ENCODE measurements at places on chromosomes 6 and 20. TPM values are rescaled to one million over a fixed set of nuclear protein-coding genes. Genes with fewer than 3 reads are reported as not detected.

The ZC3H12D gene
- 248 TPM for total RNA-seq

DNA sequence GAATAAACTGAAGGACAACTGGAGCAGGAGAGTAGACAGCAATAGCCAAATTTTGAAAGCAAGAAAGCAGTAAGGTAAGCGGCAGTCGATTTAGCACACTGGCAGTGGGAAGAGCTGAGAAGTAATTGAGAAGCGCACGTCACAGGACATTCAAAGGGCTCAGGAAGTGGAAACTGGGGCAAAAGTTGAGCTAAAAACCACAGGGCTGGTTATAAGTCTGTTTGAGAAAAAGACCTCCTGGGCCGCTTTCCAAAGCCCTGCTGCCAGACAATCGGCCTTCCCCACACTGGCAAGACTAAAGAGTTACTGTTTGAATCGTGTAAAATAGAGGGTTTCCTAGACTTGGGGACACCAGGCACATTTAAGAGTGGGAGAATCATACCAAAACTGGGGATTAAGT, 161.4 kb downstream of the DNAH8 start:
- peak overlapping the region; percentile 78 for H3K4me3 ChIP-seq
- DNase-seq: peak; percentile 45
- peaks cover 5% of the 10 kb centered on the region for H3K27me3 ChIP-seq
- peaks cover 27% of the 10 kb centered on the region for H3K4me1 ChIP-seq
- H3K36me3 ChIP-seq: no peaks in the 10 kb centered on the region

GRCh38 chr6:22078288-22078687, 218.5 kb downstream of the PRL start:
- no peak overlapping the region for H3K27ac ChIP-seq
- H3K4me1 ChIP-seq: no peaks in the 10 kb centered on the region
- no peak overlapping the region for H3K4me3 ChIP-seq

GRCh38 chr20:8005575-8006366, 13.8 kb downstream of the TMX4 start:
- no peak overlapping the region for H3K4me3 ChIP-seq
- peaks cover 9% of the 10 kb centered on the region for H3K36me3 ChIP-seq
- peak overlapping the region; percentile 53 for H3K27ac ChIP-seq
- no peaks in the 10 kb centered on the region for H3K27me3 ChIP-seq
- no peak for DNase-seq

DNA sequence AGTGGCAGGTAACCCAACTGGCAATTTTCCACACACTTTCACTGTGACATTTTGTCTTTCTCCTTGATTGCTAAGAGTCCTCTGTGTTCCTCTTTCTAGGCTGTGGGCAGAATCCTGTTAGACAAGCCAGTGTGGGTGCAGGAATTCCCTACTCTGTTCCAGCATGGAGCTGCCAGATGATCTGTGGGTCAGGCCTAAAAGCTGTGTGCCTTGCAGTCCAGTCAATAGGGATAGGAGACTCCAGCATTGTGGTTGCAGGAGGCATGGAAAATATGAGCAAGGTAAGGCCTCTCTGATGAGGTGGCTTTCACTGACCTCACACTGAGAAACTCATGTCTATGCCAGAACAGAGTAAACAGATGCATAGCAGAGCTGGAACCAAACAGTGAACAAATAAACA, 5.1 kb downstream of the ACAT2 start:
- DNase-seq: no peak
- no peaks in the 10 kb centered on the region for H3K27me3 ChIP-seq
- peaks cover 4% of the 10 kb centered on the region for H3K36me3 ChIP-seq
- H3K4me3 ChIP-seq: no peak overlapping the region
- H3K4me1 ChIP-seq: peaks cover 7% of the 10 kb centered on the region
- no peak overlapping the region for H3K27ac ChIP-seq

- H3K4me3 ChIP-seq: no peak overlapping the region
Measured at GRCh38 chr6:165218829-165219228, 90.6 kb downstream of the C6orf118 start.

DNA sequence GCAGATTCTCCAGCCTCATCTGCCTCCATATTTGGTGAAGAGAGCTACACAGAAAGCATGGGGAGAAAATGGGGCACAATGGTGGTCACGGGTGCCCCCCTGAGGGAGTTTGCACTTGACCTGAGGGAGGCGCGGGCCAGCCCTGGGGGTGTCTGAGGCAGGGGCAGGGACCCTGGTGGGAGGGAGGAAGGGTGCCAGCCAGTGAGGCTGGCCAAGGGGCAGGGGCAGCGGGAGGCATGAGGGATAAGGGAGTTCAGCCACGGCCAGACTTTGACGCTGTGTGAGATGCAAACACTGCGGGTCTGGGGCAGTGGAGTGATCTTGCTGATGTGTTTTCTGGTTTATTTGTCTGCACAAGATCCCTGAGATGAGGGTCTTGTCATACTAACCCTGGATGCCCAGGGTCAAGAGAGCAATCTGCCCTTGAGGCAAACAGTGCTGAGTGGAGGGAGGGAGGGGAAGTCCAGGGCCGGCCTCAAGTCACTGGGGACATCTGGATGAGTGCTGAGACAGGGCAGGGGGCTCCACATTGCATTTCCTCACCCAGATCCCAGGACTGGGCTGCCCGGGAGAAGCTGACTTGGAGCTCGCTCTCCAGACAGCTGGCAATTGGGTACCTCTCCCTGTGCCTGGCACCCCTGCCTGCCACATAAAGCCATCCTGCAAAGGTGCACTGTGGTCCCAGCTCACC, 8.8 kb upstream of the PCMTD2 start:
- no peak for DNase-seq
- peaks cover 14% of the 10 kb centered on the region for H3K4me1 ChIP-seq
- H3K36me3 ChIP-seq: no peaks in the 10 kb centered on the region
- H3K27me3 ChIP-seq: peaks cover 53% of the 10 kb centered on the region
- H3K27ac ChIP-seq: peak overlapping the region; percentile 59

DNA sequence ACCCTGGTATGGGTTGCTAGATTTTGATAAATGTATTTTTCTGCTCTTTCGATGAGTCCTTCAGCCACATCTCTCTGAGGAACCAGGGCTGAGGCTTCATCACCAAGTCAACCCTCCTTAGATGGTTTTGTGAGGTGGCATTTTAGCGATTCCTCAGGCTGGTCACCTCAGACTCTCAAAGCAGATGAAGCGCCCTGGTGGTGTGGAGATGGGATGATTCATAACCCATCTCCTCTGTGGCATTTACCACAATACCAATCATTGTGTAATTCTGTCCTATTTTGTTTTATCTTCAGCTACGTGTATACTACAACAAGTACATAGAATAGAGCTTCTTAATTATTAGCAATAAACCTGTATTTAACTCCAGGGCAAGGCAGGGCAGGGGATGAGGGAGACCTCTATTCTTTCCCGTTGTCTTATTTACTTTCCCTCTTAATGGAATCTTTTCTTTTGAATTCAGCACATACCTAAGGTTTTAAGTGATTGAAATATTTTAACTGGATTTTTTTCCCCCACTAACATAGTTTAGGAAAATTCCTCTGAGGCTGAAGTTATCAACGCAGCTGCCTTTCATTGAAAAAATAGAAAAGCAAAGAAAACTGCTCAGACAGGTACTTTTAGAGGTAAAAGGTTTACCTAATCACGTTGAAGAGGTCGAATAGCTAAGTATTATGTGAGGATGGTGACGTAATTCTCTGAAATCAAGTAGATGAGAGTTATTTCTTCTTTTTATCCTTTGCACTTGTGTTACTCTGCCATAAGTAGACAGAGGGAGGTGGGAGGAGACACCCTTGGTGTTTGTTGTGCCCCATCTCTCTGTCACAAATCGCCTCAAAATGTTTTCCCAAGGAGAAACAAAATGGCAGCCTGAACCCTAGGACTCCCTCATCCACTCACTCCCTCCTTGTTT, 57.4 kb upstream of the EDN3 start:
- DNase-seq: no peak
- H3K4me3 ChIP-seq: no peak overlapping the region
- H3K36me3 ChIP-seq: peaks cover 9% of the 10 kb centered on the region

- peaks cover 36% of the 10 kb centered on the region for H3K27me3 ChIP-seq
- H3K36me3 ChIP-seq: no peaks in the 10 kb centered on the region
- peaks cover 18% of the 10 kb centered on the region for H3K4me1 ChIP-seq
Measured at GRCh38 chr6:3341467-3341866, 82.7 kb downstream of the PSMG4 start.

Measured in T-helper 17 cell (primary cell).